ENCODE measurements at places on chromosomes 12 and 14.

DNA sequence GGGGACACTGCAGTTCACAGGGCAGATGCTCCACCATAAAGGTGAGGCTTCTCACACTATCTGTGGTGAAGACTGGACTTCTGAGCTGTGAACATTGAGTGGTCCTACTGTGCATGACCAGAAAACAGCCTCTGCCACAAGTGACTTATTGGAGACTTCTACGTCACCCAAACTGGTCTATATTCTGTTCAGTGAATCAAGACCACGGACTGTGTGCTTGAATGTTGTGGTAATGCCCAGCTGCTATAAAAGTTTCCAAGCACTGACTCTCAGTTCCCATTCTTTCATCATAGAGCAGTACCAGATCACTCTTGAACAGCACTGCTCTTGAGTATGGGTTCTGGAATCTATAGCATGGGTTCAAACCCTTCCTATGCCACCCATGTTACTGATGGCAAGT lies 4.8 kb upstream of the PLEK2 start:
- no peak for DNase-seq

- DNase-seq, result no peak
These were observed 39.4 kb downstream of the TMTC1 start for GRCh38 chr12:29744365-29744764.

DNA sequence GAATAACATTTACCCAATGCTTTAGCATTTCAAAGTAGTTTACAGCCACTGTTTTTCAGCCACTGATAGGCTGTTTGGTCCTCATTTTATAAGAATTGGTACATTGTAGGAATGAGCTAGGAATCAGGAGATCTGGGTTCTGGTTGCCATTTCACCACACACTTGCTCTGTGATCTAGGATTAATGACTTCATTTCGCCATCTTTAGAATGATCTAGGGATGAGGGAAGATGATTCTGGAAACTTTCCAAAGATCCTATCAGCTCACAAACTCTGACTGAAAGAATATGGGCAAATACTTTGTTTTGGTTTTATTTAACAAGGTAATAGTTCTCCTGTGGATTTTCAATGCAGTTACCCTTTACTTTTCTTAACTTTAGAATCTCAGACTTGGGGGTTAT lies 155.0 kb downstream of the GCH1 start:
- DNase-seq, result no peak

DNA sequence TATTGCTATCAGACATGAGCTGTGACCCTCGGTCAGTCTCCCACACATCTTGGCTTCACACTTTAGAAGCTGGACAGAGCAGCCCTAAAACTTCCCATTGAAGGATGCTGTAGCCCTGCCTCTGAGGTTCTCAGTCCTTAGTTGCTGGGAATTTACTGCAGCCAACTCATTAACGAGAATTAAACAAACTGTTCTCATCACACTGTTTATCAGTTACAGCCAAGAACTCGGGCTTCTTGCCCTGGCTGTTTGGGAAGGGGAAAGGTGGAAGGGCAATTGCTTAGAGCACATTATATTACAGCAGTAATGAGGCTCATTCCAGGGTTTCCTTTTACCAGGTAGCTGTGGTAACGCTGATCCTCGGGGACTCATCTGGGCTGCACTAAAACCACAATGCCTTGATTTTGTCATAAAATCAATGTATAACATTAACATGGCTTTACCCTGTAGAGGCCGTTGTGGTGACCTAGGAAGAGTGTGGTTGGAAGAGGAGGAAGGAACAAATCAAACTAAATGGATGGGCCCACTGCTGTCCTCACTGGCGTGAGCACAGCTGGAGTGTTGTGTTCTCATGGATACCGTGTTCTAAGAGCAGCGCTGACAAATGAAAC lies 87.1 kb downstream of the GPR135 start:
- DNase-seq, result no peak

- no peak for DNase-seq
These were observed 470.9 kb upstream of the CCDC196 start for GRCh38 chr14:66015071-66015780.

- no peak for DNase-seq
These were observed 239.7 kb downstream of the EMP1 start for GRCh38 chr12:13436182-13436581.

GRCh38 chr12:8950702-8951478 lies 1.4 kb upstream of the M6PR start:
- DNase-seq, result no peak

- DNase-seq, result no peak
These were observed 1049.2 kb downstream of the AACS start for GRCh38 chr12:126114441-126114840.

DNA sequence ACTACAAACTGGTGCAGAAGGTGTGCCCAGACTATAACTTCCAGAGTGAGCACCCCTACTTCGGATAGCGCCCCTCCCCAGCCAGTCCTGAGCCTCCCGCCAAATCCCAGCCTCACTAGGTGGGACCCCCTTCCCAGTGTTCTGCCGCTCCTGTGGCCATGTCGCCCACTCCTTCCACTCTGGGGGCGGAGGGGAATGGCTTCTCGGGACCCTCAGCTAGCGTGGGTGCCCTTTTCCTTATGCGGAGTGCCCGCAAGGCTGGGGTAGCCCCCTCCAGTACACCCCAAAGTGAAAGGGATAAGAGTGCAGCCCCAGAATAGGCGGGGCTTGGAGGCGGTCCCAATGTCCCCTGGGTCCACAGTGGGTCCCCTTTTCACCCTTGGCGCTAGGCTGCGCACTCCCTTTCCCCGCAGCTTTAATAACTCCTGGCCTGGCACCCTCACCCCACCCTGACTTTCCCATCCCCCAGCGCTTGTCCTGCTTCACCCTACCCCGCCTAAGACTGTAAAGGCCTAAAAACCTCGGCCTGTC lies 3.8 kb upstream of the SHMT2 start:
- DNase-seq, result no peak

DNA sequence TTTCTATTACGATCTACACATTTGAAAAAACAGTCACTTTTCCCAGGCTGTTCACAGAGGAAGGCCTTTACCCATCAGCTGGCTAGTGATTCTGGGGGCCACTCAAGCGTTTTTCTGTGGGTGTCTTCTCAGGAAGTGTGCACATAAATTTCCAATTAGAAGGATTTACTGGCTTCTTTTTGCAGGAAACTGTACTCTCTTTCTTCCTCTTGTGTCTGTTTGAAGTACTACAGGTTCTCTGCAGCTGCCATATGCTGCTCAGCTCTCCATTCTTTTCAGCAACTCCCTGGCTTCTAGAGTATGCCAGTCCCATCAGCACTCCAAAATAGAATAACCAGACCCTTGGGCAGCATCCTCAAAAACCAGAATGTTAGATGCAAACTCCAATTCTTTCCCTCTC lies 110.4 kb upstream of the NAV3 start:
- DNase-seq, result no peak

- DNase-seq, result no peak
These were observed 34.1 kb upstream of the DAAM1 start for GRCh38 chr14:59154373-59154772.

DNA sequence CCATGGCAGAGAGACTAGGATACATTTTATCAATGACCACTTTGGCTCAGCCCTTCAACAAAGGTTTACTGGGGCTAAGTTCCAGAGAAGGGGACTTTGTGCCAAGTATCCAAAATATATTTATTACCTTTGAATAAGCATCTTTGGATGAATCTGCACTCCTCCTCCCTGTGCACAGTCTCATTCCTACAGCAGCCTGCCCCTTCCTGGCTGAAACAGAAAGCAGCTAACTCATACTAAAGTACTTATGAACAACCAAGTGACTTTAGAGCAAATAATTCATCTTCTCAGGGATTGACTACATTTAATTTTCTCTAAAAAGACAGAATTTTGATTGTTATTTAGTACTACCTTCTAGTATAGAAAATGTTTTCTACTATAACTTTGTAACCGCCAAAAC lies 47.8 kb upstream of the ETV6 start:
- no peak for DNase-seq

GRCh38 chr12:18101043-18101442 lies 11.1 kb upstream of the RERGL start:
- no peak for DNase-seq

- DNase-seq, result no peak
These were observed 83.3 kb upstream of the FOXN3 start for GRCh38 chr14:89500303-89500702.

GRCh38 chr12:127191129-127191528 lies 1075.8 kb upstream of the TMEM132C start:
- no peak for DNase-seq

DNA sequence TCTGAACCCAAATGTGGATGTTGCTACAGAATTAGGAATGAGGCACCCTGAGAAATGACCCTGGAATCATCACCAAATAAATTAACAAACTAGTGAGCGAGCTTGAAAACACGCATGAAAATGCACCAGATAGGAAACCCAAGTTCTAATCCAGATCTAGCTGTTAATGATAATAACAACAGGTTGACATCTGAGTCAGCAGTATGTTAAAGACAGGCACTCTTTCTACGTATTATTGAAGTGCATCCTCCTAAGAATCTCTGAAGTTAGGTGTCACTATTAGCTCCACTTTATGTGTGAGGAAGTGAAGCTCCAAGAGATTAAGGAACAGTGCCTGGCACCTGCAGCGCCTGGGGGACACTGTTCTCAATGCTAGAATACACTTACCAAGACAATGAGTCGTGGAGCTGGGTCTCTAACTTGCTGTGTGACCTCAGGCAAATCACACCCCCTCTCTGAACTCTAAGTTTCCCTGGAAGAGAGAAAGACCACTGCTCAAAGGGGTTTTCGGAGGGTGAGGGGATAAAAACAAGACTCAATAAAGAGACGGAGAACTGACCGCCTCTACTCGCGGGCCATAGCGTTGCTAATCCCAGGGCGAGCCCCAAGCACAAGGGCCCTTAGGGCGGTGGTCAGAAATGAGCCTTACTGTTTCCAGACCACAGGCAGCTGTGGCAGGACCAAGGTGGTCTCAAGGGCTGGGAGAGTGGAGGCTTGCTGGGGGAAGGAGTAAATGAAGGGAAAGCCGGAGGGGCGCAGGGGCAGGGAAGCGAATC lies 2.1 kb downstream of the SLC6A12 start:
- no peak for DNase-seq

DNA sequence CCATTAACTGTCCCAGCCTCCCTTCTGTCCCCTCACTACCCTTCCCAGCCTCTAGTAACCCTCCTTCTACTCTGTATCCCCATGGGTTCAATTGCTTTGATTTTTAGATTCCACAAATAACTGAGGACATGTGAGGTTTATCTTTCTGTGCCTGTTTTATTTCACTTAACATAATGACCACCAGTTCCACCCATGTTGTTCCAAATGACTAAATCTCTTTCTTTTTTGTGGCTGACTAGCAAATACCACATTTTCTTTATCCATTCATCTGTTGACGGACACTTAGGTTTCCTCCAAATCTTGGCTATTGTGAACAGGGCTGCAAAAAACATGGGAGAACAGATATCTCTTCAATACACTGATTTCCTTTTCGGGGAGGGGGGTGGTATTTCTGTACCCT lies 65.7 kb downstream of the PRKD1 start:
- DNase-seq, result no peak

DNA sequence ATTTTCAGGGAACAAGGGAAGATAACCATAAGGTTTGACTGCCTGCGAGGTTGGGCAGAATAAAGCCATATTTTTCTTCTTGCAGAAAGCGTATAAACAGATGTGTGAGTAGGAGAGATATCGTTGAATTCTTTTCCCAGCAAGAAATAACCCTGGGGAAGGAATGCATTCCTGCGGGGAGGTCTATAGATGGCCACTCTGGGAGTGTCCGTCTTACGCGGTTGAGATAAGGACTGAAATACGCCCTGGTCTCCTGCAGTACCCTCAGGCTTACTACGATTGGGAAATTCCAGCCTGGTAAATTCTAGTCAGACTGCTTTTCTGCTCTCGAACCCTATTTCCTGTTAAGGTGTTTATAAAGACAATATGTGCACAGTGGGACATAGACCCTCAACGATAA lies 225.0 kb downstream of the LRIG3 start:
- no peak for DNase-seq

DNA sequence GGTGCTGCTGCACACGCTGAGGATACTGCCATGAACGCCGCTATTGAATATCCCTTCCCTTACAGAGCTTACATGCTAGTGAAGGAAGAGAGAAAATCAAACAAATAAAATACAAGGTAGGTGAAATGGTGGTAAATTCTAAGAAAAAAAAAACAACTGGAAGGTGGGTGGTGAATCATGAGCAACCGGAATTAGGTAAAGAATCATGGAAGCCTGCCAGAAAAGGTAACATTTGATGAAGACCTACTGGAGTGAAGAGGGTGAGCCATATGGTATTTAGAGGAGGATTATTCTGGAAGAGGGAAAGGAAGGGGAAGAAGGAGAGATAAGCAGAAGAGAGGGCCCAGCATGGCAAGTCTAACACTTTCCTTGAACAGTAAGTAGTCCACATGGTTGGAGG lies 76.1 kb downstream of the LRIG3 start:
- no peak for DNase-seq

GRCh38 chr14:81681541-81681940 lies 147.9 kb upstream of the SEL1L start:
- DNase-seq, result no peak

DNA sequence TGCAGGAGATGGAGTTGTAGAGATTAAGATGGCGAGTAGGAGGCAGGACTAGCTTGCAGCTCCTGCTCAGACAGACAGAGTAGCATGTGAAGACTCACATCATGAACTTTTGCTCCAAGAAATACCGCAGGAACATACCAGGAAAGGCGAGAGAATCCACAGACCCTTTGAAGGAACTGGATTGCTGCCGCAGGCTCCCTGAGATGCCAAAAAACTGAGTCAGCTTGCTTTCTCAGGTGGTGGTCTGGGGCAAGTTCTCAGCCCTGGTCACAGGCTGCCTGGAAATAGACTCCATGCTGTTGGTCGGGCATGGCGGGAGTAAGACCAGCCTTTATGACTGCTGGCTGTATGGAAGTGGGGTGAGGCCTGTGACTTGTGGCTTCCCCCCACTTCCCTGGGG lies 163.6 kb upstream of the NAV3 start:
- no peak for DNase-seq
